ENCODE measurements at places on chromosomes 2 and 18.

DNA sequence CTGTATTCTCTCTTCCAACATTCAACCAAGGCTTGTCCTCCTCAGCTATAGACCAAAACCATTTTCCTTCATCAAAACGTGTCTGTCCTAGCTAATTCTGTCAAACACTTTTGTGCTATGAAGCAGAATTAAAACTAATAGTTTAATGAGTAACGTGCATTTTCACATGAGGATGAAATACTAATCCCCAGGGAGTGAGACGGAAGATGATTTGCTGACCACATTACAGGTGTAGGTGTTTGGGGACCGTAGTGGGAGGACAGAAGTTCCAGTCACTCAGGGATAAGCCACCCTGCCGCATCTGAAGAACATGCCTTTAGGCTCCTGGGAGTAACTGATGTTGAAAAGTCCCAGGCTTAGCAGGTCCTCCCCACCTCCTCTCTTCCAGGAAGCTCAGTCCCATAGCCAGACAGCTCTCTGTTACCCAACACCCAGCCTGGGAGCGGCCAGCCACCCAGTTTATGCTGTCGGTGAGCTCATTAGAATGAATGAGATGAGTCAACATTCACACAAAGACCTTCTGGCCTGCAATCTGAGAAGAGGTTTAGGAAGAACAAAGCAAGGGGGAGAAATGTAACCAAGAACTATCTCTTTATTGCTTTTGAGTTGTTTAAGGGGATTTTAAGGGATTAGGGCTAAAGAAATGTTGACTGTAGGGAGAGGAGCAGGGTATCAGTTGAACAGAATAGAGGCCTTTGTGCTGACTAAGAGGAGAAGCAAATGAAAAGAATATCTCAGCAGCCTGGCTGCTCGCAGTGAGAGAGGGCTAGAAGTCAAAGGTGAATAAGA is 122.5 kb downstream of the FOXI3 start:
- DNase-seq: peak; percentile 8

DNA sequence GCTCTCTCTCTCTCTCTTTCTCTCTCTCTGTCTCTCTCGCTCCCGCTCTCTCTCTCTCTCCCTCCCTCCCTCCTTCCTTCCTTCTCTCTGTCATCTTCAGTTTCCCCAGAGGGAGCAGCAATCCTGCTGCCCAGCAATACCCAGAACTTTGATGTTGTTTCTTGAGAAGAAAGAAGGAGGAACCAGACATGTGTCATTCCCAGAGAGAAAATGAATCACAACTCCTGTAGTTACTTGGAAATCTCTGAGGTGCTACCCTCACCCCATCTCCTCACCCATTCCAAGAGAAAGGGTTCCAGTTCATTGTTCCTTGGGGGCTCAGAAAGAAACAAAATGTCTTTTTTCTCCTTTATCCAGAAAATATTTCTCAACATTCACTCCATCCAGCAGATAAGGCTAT is 449.1 kb downstream of the TNS1 start:
- no peak for DNase-seq

GRCh38 chr2:172869861-172870260 is 134.2 kb downstream of the RAPGEF4 start:
- DNase-seq: no peak

DNA sequence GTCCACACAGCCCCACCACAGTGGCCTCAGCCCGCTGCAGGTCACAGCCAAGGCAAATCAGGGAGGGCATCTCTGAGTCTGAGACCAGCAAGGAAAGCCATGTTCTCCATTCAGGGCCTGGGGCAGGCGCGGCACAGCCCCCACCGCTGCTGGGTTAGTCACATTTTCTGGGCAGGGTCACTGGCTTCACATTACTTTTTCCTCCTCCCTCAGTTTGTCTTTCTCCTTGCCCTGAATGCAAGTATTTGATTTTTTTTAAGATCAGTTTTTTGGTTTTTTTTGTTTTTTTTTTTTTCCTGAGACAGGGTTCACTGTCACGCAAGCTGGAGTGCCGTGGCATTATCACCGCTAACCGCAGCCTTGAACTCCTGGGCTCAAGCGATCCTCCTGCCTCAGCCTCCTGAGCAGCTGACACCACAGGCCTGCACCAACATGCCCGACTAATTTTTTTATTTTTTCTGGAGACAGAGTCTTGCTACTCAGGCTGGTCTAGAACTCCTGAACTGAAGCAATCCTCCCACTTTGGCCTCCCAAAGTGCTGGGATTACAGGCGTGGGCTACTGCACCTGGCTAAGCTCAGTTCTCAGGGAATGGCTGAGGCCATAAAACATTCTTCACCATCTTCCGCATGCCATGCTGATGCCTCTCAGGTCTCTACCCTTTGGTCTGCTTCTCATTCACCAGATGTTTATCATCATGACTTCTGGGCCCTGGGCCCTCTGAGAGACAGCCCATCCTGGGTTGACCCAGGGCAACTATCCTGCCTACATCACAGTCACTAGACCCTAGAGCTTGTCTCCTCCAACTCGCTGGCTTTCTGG is 628 bp upstream of the CAPG start:
- DNase-seq: peak; percentile 56

- DNase-seq: no peak
Observed at GRCh38 chr2:54609647-54610046, 113.8 kb upstream of the EML6 start.

- DNase-seq: peak; percentile 92
Observed at GRCh38 chr2:108448678-108449409, at the start of gene GCC2. Gene GCC2, plus strand, starts transcription at chr2:108449206. Its CDS starts 69 bp downstream, at chr2:108449275.

All from AG10803 (cell line).